ENCODE measurements at places on chromosomes 3 and 15. TPM values are rescaled to one million over a fixed set of nuclear protein-coding genes. Genes with fewer than 3 reads are reported as not detected.

DNA sequence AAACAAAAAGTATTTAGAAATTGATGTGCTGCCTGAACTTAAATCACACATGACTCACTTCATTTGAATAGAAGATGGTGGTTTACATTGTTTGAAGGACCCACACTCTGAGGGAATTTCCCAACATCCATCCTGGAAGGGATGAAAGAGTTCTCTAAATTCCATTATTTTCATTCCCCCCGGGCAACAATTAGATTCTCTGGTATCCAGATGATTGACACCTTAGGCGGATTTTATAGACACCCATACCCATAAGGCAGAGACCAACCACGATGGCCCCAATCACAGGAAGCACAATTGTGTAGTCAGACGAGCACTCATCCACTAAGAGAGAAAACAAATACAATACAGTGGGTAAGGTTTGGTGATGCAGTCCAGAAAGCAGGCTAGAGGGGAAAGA is 24.6 kb upstream of the MCCC1 start:
- DNase-seq = no peak

GRCh38 chr3:52655895-52656294 is 29.8 kb downstream of the PBRM1 start:
- DNase-seq = no peak

The CYP8B1 gene
- total RNA-seq = not detected

DNA sequence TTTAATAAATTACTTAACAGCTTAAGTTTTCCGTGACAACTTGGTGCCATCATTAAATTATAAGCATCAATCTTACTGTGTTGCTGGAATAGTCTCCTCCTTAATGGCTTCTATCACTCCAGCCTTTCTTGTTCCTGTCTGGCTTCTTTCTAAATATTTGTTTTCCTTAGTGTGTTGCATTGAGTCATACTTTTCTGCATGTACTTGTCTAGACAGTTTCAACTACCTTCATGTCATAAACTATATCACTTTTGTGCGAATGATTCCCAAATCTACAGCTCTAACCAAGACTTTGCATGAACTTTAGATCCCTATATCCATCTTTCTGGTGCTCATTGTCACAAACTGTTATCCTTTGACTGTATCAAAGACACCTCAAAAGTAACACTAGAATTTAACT is 78.4 kb downstream of the AKAP13 start:
- DNase-seq = no peak

DNA sequence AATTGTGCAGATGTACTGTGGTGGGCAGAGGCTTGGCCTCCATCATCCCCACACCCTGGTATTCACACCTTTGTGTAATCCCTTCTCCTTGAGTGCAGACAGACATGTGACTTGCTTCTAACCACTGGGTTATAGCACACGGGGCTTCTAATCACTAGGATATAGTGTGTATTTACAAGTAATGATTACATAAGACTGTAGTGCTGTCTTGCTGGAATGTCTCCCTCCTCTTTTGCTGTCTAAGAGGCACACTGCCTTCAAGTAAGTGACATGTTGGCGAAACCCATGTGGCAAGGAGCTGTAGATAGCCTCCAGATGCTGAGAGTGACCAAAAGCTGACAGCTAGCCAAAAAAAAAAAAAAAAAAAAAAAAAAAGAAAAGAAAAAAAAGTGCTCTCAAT is 542.7 kb upstream of the MDFIC2 start:
- no peak for DNase-seq

All from body of pancreas (tissue), 4 donors.